NCI-H2171 treated with DMSO at 0.1 percent for 48 hours (cell line): ENCODE measurements at places on chromosomes 6 and 20.
A peak's percentile ranks its signal among the peaks of the same experiment; 100 is the strongest.

DNA sequence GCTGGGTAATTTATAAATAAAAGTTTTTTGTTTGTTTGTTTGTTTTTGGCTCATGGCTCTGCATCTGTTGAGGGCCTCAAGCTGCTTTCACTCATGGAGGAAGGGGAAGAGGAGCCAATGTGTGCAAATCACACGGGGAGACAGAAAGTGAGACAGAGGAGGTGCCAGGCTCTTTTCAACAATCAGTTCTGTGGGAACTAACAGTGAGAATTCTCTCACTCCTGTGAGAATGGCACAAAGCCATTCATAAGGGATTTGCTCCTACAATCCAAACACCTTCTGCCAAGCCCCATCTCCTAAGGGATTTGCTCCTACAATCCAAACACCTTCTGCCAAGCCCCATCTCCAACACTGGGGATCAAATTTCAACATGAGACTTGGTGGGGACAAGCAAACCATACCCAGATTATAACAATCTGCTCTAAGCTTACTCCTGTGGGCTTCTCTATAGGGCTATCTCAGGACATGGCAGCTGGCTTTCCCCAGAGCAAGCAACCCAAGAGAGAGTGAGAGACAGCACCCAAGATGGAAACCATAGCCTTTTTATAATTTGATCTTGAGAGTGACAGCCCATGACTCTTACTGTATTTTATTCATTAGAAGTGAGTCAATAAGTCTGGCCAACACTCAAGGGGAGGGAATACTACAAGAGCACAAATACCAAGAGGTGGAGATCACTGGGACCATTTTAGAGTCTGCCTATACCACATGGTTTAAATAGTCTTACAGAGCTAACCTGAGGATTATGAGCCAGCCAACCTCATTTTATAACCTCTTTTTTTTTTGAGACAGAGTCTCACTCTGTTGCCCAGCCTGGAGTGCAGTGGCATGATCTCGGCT, 22.8 kb upstream of the LRRC1 start:
- peak; percentile 97 for DNase-seq

GRCh38 chr20:62793757-62794006, 2.6 kb upstream of the MRGBP start:
- no peak for DNase-seq

DNA sequence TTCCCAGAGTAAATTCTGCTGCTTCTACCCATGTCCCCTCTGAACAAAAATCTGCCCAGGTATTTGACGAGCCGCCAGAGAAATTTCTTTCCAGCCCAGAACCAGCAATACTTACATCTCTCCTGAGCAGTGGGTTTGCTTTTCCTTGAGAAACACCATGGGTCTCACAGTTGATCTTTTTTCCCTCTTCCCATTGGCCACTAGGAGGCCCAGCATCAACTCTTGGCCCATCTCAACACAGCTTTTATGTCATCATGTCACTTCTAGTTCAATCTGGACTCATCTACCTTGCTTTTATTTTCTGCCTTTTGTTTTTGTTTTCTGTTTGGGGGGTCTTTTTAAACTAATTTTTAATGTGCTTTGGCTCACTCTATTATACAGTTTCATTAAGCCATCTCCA, 18.8 kb downstream of the MAFB start:
- no peak for DNase-seq

DNA sequence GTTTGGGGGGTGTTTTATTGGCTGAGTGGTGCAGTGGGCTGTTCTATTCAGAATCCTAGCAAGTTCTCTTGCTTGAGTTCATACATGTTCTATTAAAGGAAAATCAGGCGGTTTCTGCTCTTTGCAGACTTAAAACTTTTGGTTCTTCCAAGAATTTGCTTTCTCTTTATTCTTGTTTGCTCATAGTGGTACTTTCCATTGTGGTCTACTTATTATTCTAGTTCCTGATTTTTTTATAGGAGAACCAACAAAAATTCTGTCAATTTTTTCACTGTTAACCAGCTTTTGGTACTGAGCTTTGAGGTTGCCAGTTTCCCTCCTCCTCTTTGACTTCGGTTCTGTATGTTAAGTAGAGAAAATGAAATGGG, 6.7 kb downstream of the AFDN start:
- no peak for DNase-seq

DNA sequence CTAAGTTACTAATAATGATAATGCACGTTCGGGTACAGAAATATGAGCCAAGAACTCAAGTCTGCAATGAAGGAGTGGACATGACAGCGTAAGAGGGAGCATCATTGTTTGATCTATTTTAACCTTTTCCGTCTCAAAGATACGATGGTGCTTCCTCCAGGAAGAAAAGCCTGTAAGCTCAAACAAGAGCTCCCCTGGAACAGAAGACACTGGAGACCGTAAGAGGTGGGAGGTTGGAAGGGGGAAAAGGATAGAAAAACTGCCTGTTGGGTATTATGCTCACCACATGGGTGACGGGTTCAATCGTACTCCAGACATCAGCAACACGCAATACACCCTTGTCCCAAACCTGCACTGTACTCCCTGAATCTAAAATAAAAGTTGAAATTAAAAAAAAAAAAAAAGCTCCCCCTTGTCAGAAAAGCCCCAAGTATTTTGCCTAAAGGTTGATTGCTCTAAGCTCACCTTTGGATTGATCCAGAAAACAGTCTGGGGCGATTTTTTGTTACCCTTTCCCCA, 180.5 kb downstream of the TRIM27 start:
- DNase-seq, result no peak

DNA sequence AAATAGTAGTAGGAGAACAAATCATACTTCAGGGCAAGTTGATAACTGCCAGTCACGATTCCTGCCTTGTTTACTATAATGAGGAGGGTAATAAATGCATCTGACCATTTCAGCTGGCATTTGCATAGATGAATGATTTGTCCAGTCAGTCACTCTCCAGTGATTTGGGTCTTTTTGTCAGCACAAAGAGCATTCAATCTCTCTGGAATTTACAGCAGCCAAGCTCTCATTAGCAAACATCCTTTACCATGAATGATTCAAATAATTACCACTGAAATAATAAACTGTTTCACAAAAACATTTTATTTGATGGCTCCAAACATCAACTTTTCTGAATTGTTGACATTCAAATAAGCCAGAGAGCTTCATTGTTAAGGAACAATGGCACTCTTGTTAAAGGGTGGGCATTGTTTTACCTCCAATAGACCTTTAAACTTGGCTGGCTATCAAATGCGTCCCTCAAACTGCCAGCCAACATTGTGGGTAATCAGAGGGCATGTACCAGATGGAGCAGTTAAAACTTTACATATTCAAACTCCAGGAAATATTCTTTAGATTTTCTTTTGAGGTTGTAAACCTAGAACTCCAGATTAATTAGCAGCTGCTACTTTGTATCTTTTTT, 30.0 kb upstream of the FBXL4 start:
- DNase-seq, result peak; percentile 42

- no peak for DNase-seq
Measured at GRCh38 chr6:145245119-145245518, 490.2 kb downstream of the EPM2A start.

GRCh38 chr6:3825851-3826581, 23.2 kb upstream of the FAM50B start:
- no peak for DNase-seq

DNA sequence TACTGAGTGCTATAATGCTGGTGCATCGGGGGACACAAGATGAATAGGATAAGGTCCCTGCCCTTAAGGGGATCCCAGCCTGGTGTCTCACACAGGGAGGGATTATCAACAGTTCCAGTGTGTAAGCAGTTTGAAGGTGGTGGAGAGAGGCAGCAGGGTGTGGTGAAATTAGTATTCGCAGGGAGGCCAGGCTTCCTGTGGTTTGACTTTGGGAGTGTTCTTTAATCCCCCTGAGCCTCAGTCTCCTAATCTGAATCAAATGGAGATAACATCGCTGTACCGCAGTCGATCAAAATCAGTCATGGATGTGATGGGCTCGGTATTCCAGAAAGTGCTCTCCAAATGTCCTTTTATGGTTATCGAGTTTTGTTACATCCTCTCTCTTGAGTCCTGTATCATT, 288.1 kb upstream of the SUPT3H start:
- no peak for DNase-seq

DNA sequence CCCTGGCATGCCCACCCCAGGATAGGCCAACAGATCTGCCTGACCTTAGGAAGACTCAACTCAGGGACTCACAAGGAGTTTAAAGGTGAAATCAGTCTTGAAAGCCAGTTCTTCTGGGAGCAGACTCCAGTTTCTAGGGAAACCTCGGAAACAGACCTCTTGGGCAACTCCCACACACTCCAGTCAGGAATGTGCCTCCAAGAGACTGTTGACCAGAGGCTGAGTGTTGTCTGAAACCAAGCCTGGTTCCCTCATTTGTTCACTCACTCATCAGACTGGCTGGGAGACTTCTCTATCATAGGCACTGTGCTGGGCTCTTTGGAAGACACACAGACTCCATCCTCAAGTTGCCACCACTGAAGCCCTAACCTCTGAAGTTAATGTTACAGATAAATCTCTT, 1.8 kb downstream of the TREM1 start:
- no peak for DNase-seq

- peak; percentile 70 for DNase-seq
Measured at GRCh38 chr6:2807342-2808090, 34.1 kb downstream of the SERPINB1 start.

- no peak for DNase-seq
Measured at GRCh38 chr6:24231438-24231977, 105.5 kb downstream of the NRSN1 start.

DNA sequence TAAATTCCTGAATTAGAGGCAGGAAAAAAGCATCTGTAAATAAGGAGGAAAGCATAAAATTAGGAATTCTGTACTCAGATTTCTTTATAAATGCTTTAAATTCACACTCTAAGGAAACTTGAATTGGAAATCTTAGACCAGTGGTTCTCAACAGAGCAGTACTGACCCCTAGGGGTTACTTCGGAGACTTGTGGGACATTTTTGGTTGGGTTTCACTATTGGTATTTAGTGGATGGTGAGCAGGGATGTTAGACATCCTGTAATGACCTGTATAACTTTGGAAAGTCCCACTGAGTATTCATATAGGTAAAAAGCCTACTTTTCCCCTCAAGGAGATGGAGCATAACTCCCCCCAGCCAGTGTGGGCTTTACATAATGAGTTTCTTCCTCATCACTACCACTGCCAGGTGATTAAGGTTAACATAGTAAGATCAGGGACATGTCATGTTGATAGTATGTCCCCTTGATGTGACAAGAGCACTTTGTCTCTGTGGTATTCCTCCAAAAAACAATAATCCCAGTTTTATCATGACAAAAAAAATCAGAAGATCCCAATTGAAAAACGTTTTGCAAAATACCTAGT, 31.0 kb downstream of the GLO1 start:
- DNase-seq, result peak; percentile 70

GRCh38 chr6:167863897-167864296, 37.2 kb downstream of the AFDN start:
- DNase-seq, result no peak

GRCh38 chr6:134122775-134123174, 70.4 kb upstream of the SLC2A12 start:
- DNase-seq, result no peak

GRCh38 chr6:5093231-5094015, 8.3 kb downstream of the PPP1R3G start:
- no peak for DNase-seq

- DNase-seq, result no peak
Measured at GRCh38 chr6:155143578-155144106, 120.2 kb upstream of the CLDN20 start.

DNA sequence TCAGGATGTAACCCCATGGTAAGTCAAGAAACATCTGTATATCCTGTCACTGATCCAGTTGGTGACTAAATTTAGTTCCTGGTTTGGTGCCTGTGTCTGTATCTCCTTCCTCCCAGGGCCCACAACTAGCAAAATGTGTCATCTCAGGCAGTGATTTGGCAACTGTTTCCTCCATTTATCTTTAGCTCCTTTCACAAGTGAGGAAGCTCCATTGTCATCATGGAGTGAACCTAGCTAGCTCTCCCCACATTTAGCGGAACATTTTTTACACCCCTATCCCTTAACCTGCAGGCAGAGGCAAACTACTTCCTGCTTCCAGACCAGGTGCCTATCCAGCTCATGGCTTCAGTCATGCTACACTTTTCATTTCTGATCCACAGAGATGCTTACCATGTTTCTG, 99.5 kb downstream of the IPCEF1 start:
- no peak for DNase-seq

GRCh38 chr6:17741507-17741906, 34.8 kb upstream of the NUP153 start:
- peak; percentile 33 for DNase-seq

DNA sequence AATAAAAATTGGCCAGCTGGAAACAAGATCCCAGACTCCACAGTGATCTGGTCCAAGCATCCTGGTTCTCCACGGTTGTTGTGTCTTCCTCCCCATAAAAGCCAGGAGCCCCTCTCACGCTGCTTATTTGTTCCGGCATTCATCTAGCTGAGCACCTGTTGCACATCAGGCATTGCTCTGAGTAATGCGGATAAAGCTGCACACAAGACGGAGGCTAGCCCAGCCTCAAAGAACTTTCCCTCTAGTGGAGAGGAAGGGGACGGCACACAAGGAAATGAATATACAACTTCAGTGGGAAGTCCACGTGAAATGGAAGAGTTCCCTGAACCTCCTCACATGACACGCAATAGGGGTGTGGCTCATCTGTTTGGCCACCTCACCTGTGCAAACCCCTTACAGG, 30.3 kb upstream of the NXT1 start:
- DNase-seq, result no peak

GRCh38 chr6:163645560-163645959, 231.0 kb downstream of the QKI start:
- DNase-seq, result no peak

- DNase-seq, result peak; percentile 46
Measured at GRCh38 chr6:43076464-43077332, 584 bp downstream of the PTK7 start.

GRCh38 chr20:61985096-61985495, 80.6 kb downstream of the TAF4 start:
- no peak for DNase-seq

- DNase-seq, result no peak
Measured at GRCh38 chr6:108968325-108969316, 120.4 kb downstream of the ARMC2 start.
